ENCODE measurements at places on chromosomes 4 and X. TPM values are rescaled to one million over a fixed set of nuclear protein-coding genes. Genes with fewer than 3 reads are reported as not detected.

- no peaks in the 10 kb centered on the region for H3K36me3 ChIP-seq
- no peaks in the 10 kb centered on the region for H3K27me3 ChIP-seq
- H3K4me3 ChIP-seq, result no peak overlapping the region
- H3K4me1 ChIP-seq, result no peaks in the 10 kb centered on the region
Observed at GRCh38 chr4:184960505-184960971, 57.8 kb upstream of the HELT start.

TIGD4 gene
- total RNA-seq, result 0.99 TPM

CSAG3 gene
- not detected for total RNA-seq

GRCh38 chr4:126742048-126742447 is 890.7 kb upstream of the INTU start:
- no peak overlapping the region for H3K4me3 ChIP-seq
- H3K27me3 ChIP-seq, result no peaks in the 10 kb centered on the region
- H3K27ac ChIP-seq, result no peak overlapping the region
- no peaks in the 10 kb centered on the region for H3K36me3 ChIP-seq
- DNase-seq, result no peak

GRCh38 chr4:54625391-54625790 is 32.4 kb upstream of the KIT start:
- peaks cover 15% of the 10 kb centered on the region for H3K4me1 ChIP-seq
- H3K27ac ChIP-seq, result no peak overlapping the region
- DNase-seq, result peak; percentile 57
- no peaks in the 10 kb centered on the region for H3K27me3 ChIP-seq
- no peaks in the 10 kb centered on the region for H3K36me3 ChIP-seq

PCDH18 gene
- 15.2 TPM for total RNA-seq

GRCh38 chrX:109990582-109991276 is 12.2 kb upstream of the TMEM164 start:
- DNase-seq, result no peak
- no peaks in the 10 kb centered on the region for H3K36me3 ChIP-seq
- H3K27ac ChIP-seq, result no peak overlapping the region
- no peaks in the 10 kb centered on the region for H3K27me3 ChIP-seq
- no peak overlapping the region for H3K4me3 ChIP-seq
- H3K4me1 ChIP-seq, result no peaks in the 10 kb centered on the region

DNA sequence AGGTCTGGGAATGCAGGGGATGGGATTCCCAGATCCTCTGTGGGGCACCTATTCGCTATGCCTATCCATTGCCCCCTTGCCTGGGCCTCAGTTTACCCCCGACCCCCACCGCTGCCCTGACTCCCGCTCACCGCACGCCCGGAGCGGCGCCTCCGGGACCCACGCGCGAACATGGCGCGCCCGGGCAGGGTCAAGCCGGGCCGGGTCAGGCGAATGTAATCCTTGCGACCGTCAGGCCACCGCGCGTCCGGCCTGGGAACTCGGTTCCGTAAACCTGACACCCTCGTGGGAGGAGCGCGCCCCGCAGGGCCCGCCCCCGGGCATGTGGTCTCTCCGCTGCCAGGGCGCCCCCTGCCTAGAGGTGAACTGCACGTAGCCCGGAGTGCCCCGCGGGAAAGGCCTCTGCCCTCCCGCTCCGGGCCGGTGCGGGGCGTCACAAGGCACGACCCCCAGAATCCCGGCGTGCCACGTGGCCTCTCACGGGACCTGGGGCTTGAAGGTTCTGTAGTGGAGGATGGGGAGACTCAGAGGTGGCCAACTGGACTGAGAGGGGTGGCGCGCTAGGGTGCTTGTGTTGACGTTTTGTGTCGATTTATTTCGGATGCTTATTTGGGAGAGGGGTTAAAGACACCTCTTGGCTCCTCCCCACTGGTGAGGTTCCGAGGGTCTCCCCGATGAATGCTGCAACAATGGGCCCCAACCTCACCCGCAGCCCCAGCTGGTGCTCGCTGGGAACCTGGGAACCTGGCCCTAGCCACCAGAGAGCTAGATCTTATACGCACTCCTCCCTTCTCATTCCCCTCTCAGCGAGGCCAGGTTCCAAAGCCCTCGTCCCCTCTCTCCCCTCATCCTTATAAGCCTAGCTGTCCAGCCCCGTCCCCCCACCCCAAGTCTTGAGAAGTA is at the start of gene PRICKLE3:
Gene PRICKLE3 (minus strand): TSS at position 249 of the 903 bp plus-strand sequence. CDS start 76 bp downstream, at position 173.
- peak; percentile 84 for DNase-seq
- H3K4me1 ChIP-seq, result no peaks in the 10 kb centered on the region
- no peaks in the 10 kb centered on the region for H3K36me3 ChIP-seq
- peak within 1 kb of the TSS; percentile 81 for H3K27ac ChIP-seq

GRCh38 chrX:7184816-7185215 is 36.9 kb upstream of the PUDP start:
- H3K36me3 ChIP-seq, result no peaks in the 10 kb centered on the region
- H3K4me1 ChIP-seq, result no peaks in the 10 kb centered on the region
- H3K27me3 ChIP-seq, result no peaks in the 10 kb centered on the region
- H3K4me3 ChIP-seq, result no peak overlapping the region

CXCL1 gene
- 1.5 TPM for total RNA-seq

CT45A8 gene
- not detected for total RNA-seq

XAGE3 gene
- not detected for total RNA-seq

DNA sequence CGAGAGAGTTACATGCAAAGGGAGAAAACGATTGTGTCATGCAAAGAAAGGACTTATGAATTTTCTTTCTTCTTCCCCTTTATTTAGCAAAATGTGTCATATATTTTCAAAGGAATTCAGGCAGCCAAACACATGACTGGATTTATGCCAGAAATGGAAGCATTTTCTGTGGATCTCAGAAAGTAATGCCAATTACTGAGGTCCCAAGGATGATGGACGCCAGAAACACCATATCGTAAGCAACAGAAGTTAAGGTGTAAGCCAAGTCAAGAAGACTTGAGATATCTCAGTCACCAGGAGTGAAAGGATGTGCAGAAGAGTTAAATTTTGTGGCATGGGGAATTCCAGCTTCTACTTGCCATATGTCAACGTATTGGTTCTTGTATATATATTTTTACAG is 255.1 kb downstream of the GBA3 start:
- H3K27me3 ChIP-seq, result no peaks in the 10 kb centered on the region
- H3K27ac ChIP-seq, result no peak overlapping the region
- no peaks in the 10 kb centered on the region for H3K36me3 ChIP-seq
- no peak for DNase-seq
- H3K4me1 ChIP-seq, result no peaks in the 10 kb centered on the region
- no peak overlapping the region for H3K4me3 ChIP-seq

DNA sequence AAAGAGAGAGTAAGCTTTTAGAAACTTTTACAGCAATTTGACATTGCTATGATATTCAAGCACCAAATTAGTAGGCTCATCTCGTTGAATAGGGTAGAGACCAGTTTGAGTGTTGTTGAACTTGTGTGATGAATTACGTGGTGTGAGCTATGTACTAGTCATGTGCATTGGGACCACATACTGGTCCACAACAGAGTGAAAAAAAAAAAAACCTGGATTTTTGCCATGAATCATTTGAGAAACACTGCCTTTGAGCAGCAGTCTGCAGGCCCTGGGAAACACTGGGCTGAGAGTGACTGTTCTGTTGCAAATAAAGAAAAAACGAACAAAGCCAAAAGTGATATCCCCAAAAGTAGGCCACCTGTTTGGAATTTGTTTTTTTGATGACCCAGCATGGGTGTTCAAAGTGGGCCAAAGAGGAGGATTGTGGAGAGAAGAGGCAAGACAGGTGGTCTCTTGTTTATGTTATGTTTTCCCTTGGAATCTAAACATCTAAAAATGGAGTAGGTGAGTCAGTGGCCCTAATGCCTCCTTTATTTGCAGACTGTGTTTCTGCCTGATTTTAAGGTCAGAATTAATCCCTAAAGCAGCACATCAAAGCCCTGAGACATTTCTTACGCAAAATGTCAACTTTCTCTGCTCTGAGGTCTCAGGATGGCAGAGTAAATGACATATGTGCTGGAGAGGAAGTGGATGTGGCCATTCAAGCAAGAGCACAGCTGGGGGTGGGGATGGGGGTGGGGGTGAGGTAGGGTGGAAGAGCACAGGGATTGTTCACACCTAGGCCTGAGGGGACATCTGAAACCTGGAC is 33.5 kb downstream of the TAF7L start:
- no peaks in the 10 kb centered on the region for H3K4me1 ChIP-seq
- no peak overlapping the region for H3K27ac ChIP-seq
- H3K27me3 ChIP-seq, result no peaks in the 10 kb centered on the region
- no peak for DNase-seq
- no peak overlapping the region for H3K4me3 ChIP-seq
- no peaks in the 10 kb centered on the region for H3K36me3 ChIP-seq

DNA sequence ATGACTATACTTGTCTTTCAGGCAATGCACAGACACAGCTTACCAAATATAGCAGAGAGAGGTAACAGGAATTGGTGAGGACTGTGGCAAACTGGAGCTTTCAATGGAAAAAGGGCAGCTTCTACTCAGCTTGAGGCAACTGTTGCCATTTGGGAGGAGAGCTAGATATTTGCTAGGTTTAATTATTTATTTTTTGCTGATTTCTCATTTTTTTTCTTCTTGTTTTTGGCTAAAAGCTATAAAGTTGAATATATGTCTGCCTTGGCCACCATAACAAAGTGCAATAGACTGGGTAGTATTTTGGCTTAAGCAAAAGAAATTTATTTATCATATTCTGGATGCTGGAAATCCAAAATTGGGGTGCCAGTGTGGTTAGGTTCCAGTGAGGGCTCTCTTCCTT is 93.9 kb downstream of the LDB2 start:
- H3K27ac ChIP-seq, result no peak overlapping the region
- H3K36me3 ChIP-seq, result no peaks in the 10 kb centered on the region
- no peak for DNase-seq
- no peaks in the 10 kb centered on the region for H3K27me3 ChIP-seq
- H3K4me1 ChIP-seq, result no peaks in the 10 kb centered on the region
- no peak overlapping the region for H3K4me3 ChIP-seq

PABPC5 gene
- total RNA-seq, result 4.9 TPM

DNA sequence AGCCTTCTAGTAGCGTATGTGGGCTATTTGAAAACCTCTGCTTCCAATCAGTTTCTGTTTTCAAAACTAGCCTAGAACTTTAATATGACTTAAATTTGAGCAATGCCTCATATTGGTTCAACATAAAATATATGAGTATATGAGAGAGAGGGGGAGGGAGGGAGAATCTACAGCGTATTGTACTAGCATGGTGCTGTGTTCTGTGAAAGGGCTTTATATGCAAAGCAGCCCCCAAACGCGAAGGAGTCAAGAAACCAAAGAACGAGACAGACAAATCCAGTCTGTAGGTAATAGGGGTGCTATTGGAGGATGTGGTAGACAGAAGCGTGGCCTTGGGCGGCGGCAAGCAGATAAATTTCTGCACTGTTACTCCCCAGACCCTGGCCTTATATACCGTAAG is 784 bp upstream of the ANXA5 start:
- no peak for DNase-seq
- H3K4me1 ChIP-seq, result peaks cover 9% of the 10 kb centered on the region
- H3K27ac ChIP-seq, result peak overlapping the region; percentile 96
- no peaks in the 10 kb centered on the region for H3K36me3 ChIP-seq
- no peaks in the 10 kb centered on the region for H3K27me3 ChIP-seq

DNA sequence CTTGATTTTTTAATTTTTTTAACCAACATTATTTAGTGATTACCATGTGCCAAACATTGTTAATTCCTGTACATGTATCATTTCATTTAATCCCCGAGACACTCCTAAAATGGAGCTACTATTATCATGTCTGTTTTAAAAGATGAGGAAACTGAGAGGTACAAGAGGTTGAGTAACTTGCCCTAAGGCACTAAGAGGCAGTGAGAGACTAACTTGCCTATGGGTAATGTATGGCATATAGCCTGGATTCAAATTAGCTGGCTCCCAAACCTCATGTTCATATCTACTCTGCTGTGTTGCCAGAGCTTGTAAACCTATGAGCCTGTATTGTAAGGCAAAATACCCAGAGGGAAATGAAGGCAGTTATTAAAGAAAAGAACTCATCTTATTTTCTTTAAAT is 443.6 kb downstream of the IL15 start:
- H3K27ac ChIP-seq, result no peak overlapping the region
- no peak overlapping the region for H3K4me3 ChIP-seq
- DNase-seq, result no peak
- no peaks in the 10 kb centered on the region for H3K36me3 ChIP-seq
- no peaks in the 10 kb centered on the region for H3K4me1 ChIP-seq

GRCh38 chrX:115047181-115047580 is 29.8 kb upstream of the IL13RA2 start:
- no peaks in the 10 kb centered on the region for H3K4me1 ChIP-seq
- H3K4me3 ChIP-seq, result no peak overlapping the region
- H3K36me3 ChIP-seq, result no peaks in the 10 kb centered on the region
- H3K27ac ChIP-seq, result no peak overlapping the region
- H3K27me3 ChIP-seq, result no peaks in the 10 kb centered on the region
- DNase-seq, result no peak

DNA sequence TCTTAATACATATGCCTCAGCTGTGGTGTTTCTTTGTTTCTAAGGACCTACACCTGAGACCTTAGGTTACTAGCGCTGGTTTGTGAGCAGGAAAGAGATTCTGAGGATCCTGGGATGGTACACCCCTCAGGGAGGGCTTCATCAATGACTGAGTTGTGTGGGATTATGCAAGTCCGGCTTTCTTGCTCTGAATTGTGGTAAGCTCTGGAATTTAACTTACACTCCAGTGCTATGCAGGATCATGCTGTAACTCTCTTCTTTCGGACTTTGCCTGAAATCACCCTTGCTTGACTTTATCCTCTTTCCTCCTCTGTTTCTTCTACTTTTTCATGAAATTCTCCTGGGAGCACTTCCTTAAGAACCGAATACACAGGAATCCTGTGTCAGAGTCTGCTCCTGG is 431.5 kb upstream of the BOD1L1 start:
- no peak overlapping the region for H3K4me3 ChIP-seq
- no peaks in the 10 kb centered on the region for H3K36me3 ChIP-seq
- no peak for DNase-seq
- H3K27ac ChIP-seq, result no peak overlapping the region
- H3K4me1 ChIP-seq, result no peaks in the 10 kb centered on the region

GRCh38 chr4:75035321-75035720 is 102.4 kb downstream of the PARM1 start:
- no peak overlapping the region for H3K4me3 ChIP-seq
- no peaks in the 10 kb centered on the region for H3K27me3 ChIP-seq
- H3K36me3 ChIP-seq, result no peaks in the 10 kb centered on the region
- no peak overlapping the region for H3K27ac ChIP-seq

DNA sequence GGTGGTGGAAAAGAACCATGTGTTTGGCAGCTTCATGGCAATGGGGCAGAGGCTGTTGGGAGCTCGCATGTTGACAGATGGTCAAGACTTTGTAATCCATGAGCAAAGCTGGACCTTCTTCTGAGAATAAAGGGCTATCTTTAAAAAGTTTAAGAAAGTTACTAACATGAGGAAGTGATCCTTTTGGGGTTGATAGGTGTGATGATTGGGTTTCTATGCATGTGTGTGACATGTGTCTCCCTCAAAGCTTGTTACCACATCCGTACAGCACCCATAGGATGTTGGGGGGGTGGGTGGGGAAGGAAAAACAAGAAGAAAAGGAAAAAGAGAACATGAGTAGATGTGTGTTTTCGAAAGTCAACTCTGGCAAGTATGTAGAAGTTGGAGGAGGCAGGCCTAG is 123.0 kb upstream of the TLR3 start:
- no peaks in the 10 kb centered on the region for H3K36me3 ChIP-seq
- H3K27me3 ChIP-seq, result no peaks in the 10 kb centered on the region
- H3K27ac ChIP-seq, result no peak overlapping the region
- no peak for DNase-seq

- no peak overlapping the region for H3K27ac ChIP-seq
- H3K27me3 ChIP-seq, result no peaks in the 10 kb centered on the region
- no peaks in the 10 kb centered on the region for H3K36me3 ChIP-seq
- no peak overlapping the region for H3K4me3 ChIP-seq
- no peaks in the 10 kb centered on the region for H3K4me1 ChIP-seq
Observed at GRCh38 chrX:3548765-3549391, 164.6 kb downstream of the PRKX start.

GRCh38 chrX:40090050-40090804 is 7.5 kb downstream of the BCOR start:
- H3K27me3 ChIP-seq, result no peaks in the 10 kb centered on the region
- H3K4me1 ChIP-seq, result peaks cover 8% of the 10 kb centered on the region
- peak overlapping the region; percentile 53 for H3K27ac ChIP-seq
- DNase-seq, result peak; percentile 81
- peak overlapping the region; percentile 33 for H3K4me3 ChIP-seq
- no peaks in the 10 kb centered on the region for H3K36me3 ChIP-seq

FRG2 gene
- not detected for total RNA-seq

Measured in ovary (tissue), 10 donors.